Activated T-helper 1 cell treated with anti-CD3 and anti-CD28 coated beads, Interleukin-2, amount 50 U/mL, for 16 hours (primary cell): ENCODE measurements at places on chromosomes 7 and 10.

DNA sequence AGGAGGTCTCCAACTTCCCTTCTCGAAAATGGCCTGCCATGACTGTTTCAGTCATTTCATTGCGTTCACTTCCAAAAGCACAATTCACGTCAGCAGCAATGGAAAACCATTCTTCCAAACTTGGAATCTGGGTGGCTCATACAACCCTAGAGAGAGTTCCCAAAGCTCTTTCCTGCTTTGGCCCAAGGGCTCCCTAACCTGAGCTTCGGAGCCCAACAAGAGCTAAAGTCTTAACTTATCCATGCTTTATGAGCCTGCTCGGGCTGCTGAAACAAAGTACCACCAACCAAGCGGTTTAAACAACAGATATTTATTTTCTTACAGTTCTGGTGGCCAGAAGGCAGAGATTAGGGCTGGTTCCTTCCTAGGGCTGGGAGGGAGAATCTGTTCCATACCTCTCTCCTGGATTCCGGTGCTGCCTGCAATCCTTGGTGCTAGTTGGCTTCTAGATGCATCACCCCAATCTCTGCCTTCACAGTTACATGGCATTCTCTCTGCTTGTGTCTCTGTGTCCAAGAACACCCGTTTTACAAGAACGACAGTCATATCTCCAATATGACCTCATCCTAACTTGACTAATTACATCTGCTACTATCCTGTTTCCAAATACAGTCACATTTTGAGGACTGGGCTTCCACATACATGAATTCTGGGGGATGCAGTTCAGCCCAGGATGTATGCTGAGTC lies 33.5 kb downstream of the CAMK2B start:
- DNase-seq, result no peak

DNA sequence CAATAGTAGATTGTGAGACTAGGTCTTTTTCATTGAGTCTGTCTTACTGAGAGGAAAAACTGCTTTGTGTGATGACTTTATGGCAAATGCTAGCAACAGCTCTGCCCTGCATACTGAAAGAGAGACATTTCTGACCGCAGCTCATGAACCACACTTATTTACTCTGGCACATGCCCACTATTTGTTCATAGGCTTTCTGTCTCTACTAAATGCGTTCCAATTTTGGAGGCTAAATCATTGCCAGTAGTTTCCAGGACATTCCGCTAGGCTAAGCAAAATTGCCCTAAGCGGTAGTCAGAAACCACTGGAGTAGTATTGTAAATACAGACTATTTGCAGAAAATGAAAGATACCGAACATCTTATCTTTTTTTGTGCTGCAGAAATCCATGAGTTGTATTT lies 55.6 kb upstream of the DLX6 start:
- DNase-seq, result no peak

GRCh38 chr10:129517680-129518057 lies 50.6 kb downstream of the MGMT start:
- DNase-seq, result no peak

DNA sequence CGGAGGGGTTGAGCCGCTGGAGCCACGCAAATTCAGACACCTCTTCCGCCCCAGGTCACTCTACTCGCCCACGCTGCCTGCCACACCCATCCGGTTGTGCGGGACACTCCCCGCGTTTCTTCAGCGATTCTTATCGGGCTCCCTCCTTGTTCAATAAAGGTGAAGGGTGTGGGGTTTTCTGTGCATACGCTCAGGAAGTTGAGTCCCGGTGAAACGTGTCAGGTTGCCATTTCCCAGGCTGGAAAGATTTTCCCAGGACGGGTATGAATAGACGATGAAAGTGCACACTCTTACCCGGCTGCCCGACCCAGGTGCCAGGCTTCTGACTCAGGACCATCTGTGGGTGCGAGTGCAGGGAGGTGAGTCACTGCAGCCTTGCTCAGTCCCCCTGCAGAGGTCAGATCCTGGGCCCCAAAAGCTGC lies 22.0 kb downstream of the KLF6 start:
- DNase-seq, result no peak

- DNase-seq, result no peak
These were observed 31.9 kb downstream of the WASL start for GRCh38 chr7:123716877-123717276.
